SHP77 (cell line): ENCODE measurements at places on chromosomes 6 and 20.
A peak's percentile ranks its signal among the peaks of the same experiment; 100 is the strongest.

DNA sequence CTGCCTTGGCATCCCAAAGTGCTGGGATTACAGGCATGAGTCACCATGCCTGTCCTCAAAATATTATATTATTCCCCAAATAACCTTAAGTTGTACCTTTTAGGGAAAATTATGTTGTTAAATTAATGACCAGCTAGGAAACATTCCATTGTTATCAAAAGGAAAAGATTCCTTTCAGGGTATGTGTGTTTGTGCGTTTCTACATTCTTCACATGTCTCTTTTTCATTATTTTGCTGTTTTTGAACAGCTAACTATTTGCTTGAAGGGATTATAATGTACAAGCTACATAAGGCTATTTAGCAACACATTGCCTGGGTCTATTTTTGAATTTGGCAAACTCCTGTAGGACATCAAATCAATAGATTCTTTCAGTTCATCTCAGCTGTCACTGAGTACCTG, 57.1 kb downstream of the GJA1 start:
- no peak for DNase-seq

- no peak for DNase-seq
Observed at GRCh38 chr20:6482486-6482885, 285.0 kb upstream of the BMP2 start.

GRCh38 chr20:52801628-52802006, 170.5 kb upstream of the TSHZ2 start:
- DNase-seq: no peak

DNA sequence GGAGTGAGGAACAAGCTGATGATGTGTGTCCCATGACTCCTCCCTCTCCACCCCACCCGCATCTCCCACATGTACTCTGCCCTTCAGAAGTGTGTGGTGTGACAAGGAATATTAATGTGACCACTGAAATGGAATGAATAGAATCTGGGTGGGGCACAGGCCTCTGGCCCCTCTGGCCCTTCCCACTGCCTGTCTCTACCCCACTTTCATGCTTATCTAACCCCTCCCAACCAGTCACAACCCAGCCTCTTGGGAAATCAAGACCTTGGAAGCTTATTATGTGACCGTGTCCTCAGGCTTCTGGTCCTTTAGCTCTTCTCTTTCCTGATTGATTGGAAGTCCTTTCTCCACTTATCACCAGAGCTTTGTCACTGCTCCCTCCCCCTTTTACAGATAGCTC, 312.2 kb upstream of the SOX4 start:
- no peak for DNase-seq

GRCh38 chr6:13700232-13700631, 11.4 kb downstream of the RANBP9 start:
- DNase-seq: no peak

DNA sequence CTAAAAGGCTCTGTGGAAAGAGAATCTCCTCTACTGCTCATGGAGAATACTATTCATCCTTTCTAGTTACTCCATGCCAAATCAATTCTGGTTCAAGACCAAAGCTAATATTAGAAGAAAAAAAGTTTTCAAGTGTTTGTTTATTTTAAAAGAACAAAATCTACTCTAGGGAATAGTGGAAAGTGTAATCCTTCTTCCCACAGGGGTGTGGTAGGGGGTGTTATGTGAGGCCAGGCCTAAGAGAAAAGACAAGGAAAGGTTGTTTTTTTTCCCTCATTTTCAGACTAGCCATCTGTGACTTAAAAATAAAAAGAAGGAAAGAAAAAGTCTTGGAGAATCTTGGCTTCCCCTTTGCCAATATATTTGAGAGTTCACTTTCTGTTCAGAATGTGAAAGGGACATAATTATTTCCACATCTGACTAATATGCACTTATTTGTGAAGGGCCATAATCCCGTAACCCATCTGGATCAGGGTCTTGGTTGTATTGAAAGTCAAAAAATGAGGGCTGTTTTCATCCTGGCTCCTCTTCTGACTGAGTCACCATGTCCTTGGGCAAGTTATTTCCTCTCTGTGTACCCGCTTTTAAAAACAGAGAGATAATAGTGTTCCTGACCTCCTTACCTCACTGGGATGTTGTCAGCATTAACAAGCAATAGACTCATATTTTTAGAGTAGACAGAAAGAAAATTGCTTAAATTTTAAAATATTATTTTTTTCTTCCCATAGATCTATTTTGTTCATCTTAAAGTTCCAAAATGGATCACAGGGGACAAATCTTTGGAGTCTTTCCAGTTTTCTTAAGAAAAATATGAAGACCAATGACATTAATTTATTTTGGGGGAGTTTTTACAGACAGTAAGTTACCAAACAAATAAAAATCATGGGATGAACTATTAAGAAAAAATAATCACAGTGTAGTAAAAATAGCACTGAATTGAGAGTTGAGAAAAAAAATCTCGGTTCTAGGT, 233.7 kb downstream of the IBTK start:
- no peak for DNase-seq

DNA sequence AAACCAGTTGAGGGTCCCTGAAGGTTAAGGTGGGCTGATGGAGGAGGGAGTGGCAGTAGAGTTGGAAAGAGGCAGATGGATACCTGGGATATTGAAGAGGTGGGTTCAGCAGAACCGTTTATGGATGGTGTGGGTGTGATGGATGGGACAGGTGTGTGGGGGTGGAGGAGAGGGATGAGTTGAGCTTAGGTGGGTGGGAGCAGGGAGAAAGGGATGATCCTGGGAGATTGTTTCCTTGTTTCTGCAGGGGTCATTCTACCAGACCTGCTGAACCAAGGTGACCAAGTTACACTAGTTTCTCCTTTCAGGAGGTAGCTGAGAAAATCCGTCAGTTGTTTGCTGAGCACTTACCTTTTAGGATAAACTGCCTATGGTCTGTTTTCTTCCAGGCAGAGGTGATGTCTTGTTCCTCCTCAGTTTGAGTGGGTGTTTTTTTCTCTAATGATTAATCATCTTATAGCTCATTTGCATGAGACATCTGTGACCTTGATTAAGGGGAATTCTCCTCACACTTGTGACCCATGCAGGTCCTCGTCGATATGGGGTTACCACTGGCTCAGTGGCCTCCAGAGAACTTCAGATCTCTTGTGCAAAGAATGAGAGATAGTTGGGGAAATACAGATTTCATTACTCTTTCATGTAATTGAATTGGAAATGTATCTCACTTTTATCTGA, 53.0 kb downstream of the FARS2 start:
- DNase-seq: no peak

DNA sequence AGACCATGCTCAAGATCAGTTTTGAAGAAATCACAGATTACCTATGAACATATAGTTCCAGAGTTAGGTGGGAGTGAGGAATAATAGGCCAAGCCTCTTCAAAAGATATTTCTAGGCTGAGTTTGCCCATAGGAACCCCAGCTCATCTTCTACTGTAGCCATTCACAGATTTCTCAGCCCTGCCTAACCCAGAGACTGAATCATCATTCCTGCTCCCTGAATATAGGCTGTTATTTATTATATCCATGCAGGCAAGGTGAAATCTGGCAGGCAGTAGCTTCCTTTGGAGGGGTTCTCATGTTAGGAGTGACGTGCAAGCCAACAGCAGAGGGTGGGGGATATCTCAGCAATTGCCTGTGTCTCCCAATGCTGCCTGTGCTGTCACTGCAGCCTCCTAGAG, 25.6 kb upstream of the ADGRF4 start:
- no peak for DNase-seq

GRCh38 chr20:37406010-37406998, 60.4 kb downstream of the SRC start:
- DNase-seq: peak; percentile 49

DNA sequence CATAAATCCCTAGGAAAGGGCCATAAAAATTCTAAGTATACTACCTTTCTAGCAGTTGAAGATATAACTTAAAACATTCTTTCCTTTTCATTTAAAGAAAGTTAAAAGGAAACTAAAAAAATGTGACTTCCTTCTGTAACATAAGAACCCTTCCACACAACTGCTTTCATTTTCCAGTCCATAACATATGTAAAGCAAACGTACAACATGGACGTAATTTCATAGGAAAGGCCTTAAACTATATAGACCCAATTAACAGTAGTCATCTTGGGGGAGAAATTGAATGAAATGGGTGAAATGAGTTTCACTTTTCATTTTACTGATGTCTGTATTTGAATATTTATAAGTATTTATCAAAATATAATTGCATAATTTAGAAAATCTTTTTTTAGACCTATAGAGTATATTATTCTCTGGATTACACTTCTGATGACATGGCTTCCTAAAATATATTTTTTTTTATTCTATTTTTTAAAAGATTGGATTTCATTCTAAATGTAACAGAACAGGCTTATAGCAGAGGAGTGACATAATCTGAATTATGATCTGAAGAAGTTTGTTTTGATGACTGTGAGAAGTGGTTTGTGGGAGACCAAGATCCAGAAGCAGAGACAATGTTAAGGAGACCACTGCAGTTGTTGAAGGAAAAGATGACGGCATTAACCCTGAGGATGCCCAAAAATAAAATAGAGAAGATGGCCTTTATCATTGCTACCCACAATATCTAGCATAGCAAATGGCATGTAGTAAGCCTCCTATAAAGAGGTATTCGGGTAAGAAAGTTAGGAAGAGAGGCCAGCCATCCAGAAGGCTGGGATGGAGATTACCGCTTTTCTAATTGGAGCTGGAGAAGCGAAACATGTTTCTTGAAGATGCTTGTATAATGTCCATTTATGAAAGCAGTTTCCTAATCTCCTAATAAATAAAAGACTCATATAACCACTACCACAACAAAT, 260.4 kb downstream of the PTPRK start:
- no peak for DNase-seq

- no peak for DNase-seq
Observed at GRCh38 chr6:19530188-19530587, 307.0 kb upstream of the ID4 start.

GRCh38 chr6:7157752-7158616, 50.2 kb downstream of the RREB1 start:
- no peak for DNase-seq

- no peak for DNase-seq
Observed at GRCh38 chr6:54301770-54302169, 6.5 kb upstream of the TINAG start.

GRCh38 chr6:13117570-13117969, 210.8 kb downstream of the TBC1D7 start:
- DNase-seq: no peak

DNA sequence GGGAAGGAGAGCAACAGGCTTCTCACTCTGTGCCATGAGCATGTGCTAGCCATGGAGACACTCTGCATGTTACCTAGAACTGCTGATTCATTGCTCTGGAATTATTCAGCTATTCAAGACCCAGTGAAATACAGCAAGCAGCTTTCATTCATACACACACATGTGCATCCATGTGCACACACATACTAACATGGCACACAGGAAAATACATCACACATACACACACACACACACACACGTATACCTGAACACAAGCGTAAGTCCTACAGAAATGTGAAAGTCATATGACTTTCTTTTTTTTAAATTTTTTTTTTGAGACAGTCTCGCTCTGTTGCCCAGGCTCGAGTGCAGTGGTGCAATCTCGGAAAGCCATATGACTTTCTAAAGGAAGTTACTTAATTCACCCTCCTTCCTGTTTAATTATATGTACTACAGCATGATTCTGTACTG, 108.2 kb upstream of the NFATC2 start:
- no peak for DNase-seq

DNA sequence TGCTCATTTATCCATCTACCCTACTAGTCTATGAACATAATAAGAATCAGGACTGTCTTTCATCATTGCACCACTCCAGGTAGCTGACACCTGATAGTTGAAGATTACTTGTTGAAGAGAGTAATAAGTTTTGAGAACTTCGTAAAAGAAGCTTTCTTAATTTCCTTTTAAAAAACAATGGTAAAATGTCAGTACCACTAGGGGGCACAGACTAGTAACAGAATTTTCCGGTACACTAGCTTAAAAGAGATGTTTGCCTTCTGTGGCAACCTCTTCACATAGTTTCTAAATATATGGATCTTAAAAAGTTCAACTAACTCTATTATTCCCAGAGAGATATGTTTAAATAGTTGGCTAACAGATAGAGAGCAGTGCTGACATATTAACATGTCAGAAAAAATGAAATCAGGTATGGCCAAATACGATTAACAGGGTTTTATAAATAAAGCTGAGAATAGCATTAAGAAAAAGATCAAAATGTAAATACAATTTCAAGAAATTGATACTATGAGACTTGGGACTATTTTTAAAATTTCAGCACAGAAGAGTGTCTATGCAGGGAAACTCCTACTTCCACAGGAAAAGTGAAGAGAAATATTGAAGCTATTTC, 5.4 kb upstream of the KCNQ5 start:
- no peak for DNase-seq

- DNase-seq: no peak
Observed at GRCh38 chr6:52361414-52361944, 472 bp upstream of the PAQR8 start.

GRCh38 chr6:42407379-42407778, 44.3 kb downstream of the TRERF1 start:
- DNase-seq: no peak
